SW 1271 (cell line): ENCODE measurements at places on chromosomes 11 and 22.

DNA sequence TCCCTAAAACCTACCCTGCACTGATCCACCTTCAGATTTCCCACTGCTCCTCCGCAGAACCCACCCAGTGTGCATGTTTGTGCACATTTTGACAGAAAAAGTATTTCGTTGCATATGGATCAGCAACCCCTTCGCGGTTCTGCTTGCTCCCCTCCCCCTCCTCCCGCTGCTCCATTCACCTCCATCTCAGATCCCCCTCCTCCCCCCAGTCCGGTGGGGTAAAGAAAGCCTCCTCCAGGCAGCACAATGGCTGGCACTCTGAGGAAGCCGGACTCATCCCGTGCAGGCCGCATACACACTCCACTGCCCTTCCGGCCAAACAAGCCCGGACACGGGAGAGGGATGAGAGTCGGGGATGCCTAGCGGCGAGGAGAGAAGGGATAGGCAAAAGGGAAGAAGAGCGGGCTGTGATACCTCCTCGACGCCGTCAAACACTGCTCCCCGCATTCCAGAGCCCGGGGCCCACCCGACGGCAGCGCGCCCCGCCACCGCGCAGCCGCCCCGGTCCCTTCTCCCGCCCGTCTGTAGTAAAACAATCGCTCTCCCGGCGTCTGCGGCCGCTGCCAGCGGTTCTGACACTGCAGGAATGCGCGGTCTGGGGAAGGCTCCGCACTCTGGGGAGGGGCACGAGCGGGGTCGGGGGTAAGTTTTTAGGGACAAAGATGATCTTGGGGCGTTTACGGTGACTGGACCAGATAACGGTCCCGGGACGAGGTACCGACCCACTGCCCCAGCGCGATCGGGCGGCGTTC lies 915 bp downstream of the FEZ1 start:
- DNase-seq, result no peak

DNA sequence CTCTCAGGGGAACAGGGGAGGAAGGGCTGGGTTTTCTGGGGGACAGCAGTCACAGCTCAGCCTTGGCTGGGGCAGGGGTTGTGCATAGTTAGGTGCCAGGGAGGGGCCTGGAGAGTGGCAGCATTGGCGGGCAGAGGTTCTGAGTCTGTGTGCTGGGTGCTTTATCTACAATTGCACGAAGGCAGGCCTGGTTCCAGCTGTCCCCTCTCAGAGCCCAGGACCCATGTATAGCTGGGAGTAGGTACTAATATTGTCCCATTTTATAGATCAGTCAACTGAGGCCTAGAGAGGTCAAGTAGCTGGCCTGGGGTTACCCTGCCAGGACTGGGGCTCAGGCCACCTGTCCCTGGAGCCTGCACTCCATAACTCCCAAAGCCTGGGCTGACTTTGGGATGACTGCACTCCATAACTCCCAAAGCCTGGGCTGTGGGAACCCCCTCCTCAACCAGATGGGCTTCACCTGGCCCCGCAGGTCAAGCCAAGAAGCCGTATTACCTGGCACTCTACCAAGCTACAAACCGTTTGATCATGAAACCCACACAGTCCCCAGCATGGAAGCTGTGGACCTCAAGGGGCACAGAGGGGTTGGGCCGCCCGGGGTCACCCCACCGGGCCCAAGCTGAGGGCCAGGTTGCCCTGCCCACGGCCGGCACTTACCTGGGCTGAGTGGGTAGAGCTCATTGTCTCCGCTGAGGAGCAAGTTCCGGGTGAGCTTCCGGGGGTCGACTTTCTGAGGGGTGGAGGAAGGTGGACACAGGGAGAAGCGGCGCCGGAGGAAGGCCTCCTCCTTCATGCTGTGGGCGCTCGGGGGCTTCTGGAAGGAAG lies 36.5 kb downstream of the OSBPL5 start:
- DNase-seq, result no peak

DNA sequence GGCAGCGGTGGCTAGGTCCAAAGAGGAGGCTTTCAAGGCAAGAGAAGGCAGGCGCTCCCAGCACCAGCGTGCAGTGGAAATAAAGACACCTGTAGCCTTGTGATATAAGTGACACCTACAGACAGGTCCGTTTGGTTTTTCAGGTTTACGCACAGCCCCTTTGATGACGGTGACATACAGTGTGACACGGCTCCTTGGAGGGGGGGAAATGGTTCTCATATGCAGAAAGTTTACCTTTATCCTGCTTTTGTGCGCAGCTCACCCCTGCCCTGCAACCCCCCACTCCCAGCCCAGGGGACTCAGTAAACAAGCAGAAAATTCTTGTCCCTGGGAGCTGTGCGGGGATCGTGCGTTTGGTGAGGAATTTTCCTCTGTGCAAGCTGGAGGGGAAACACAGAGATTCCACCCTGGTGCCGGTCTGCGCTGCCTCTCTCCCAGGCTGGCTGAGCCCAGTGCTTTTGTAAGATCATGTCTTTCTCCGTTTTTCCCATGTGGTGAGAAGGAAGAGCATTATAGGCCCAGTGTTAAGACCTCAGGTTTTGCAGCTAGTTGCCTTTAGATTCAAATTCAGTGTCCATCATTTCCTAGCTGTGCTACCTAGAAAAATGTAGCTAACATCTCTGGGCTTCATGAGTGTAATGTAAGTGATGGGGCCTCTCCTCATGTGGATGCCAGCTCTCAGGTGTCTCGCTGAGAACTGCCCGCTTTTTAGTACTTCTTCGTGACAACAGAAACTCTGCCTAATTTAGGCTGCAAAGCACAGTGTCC lies at the start of gene ELF5:
Gene ELF5, minus strand, starts transcription at position 113 of the 768 bp plus-strand sequence. CDS start 8,045 bp downstream, outside the sequence.
- no peak for DNase-seq

GRCh38 chr11:12846786-12847615 lies 162.1 kb upstream of the RASSF10 start:
- DNase-seq, result no peak

DNA sequence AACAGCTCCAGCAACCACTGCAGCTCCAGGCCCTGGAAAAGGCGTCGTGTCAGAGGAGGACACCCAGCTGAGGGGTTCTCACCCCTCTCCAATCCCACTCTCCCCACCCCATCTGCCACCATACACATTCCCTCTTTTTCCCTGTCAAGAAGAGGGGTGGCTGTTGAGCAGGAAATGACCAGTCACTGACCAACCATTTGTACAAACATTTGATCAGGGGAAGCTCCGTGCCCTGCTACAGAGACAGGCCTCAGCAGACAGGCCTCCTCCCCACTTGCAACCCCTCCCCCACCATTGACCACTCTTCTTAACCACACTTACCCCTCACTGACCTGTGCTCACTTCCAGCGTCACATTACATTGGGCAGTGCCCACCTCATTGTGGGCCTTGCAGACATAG lies 2.3 kb upstream of the VSIG2 start:
- no peak for DNase-seq

DNA sequence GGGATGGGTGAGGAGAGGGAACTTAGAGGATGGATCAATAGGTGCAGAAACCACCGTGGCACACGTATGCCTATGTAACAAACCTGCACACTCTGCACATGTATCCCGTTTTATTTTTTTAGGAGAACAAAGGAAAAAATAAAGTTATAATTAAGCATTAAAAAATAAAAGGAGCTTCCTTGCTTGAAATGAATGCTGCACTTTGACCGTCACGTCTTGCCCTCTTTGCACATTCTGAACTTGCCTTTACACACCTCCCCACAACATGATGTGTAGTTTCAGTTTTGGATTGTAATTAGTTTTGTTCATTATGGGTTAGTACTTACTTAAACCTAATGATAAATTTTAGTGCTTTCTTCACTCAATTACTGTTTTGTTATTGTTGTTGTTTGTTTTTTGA lies 3.1 kb upstream of the CSRP3 start:
- no peak for DNase-seq

DNA sequence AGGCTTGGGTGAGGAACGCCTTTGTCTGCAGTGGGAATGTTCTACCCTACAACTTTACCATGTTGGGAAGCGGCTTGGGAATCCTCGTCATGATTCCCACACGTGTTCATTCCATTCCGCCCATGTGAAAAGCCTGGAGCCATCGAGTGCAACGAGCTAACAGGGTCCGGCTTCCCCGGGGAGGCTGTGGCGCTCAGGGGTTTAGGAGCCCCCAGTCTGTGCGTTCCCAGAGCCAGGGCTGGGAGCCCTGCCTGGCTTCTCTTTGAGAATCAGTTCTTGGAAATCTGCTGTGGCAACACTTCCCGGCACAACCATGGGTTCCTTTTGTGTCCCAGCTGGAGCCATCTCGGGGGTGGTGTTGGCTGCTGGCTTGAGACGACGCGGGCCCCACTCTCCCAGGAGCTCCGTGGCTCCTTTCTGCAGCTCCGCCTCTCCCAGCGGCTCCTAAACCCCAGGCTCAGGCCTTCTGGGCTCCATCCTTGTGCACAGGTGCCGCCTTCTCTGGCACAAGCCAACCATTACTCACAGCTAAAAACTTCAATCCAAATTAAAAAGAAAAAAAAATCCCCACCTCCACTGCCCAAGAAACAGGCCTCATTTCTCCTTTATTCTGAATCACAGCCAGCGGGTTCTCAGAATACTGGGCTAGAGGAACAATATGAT lies 18.7 kb upstream of the PPFIA1 start:
- DNase-seq, result no peak

GRCh38 chr11:70400643-70401042 lies 2.3 kb downstream of the CTTN start:
- no peak for DNase-seq

GRCh38 chr11:102151784-102152525 lies 41.7 kb downstream of the YAP1 start:
- no peak for DNase-seq

- DNase-seq, result no peak
These were observed 41.7 kb upstream of the ADA2 start for GRCh38 chr22:17260950-17261349.

GRCh38 chr22:48959496-48959895 lies 868.2 kb downstream of the BRD1 start:
- DNase-seq, result no peak
